NCI-H1105 (cell line): ENCODE measurements at places on chromosomes 12 and 14.
A peak's percentile ranks its signal among the peaks of the same experiment; 100 is the strongest.

- DNase-seq: no peak
These were observed 17.5 kb downstream of the AQP6 start for GRCh38 chr12:49990273-49990672.

DNA sequence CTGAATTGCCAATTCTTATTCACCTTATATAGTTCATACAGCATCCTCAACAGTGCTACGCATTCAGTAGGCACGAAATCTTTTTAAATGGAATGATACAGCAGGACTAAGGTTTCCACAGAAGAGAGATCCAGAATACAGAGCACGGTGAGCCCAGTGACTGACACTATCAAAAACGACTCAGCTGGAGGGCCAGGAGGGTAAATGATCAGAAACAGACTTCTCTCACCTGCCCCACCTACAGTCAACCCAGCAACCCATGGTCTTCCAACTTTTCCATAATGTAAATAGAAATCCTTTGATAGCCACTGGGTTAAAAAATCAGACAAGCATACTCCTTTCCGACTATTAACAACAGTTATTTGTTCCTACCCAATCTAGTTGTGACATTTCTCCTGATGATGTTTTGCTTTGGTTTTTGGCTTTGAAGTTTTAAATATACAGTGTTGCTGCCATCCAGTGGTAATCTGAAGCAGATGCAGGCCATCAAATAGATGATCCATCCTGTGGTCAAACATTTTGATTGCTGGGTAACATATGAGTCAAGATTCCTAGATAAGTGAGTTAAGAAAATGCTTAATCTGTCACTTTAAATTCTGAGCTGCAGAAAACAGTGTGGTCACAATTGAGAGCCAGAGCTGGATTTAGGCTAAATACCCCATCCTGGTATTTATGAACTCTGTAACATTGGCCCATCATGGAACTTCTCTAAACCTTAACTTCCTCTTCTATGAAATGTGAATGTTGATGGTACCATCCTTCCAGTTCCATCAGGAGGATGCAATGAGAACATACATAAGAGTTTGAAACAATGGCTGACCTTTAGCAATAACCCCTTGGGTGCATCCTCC lies 42.0 kb downstream of the GPHB5 start:
- DNase-seq: peak; percentile 68

- no peak for DNase-seq
These were observed 48.4 kb upstream of the TMTC2 start for GRCh38 chr12:82638324-82638723.

DNA sequence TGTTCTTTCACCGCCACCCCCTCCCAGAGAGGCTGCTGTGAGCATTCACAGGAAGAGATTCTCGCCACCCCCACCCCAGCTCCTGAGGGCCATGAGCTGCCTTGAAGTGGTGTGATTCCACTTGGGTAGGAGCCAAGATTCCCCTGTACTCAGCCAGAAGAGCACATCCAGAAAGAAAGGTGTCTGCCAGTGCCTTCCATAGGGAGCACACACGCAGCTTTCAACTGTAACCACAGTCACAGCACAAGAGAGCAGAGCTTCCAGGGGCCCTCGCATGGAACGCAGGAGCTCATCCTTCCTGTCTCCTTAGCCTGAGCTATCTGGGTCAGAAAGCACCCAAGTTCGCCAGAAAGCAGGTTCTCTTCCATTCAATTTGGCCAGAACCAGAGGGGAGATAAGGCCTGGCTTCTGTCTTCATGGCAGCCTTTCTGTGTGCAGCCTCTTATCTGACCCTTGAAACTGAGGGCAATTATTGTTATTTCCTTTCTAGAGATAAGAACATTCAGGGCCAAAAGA lies 66.6 kb upstream of the SCN8A start:
- no peak for DNase-seq

DNA sequence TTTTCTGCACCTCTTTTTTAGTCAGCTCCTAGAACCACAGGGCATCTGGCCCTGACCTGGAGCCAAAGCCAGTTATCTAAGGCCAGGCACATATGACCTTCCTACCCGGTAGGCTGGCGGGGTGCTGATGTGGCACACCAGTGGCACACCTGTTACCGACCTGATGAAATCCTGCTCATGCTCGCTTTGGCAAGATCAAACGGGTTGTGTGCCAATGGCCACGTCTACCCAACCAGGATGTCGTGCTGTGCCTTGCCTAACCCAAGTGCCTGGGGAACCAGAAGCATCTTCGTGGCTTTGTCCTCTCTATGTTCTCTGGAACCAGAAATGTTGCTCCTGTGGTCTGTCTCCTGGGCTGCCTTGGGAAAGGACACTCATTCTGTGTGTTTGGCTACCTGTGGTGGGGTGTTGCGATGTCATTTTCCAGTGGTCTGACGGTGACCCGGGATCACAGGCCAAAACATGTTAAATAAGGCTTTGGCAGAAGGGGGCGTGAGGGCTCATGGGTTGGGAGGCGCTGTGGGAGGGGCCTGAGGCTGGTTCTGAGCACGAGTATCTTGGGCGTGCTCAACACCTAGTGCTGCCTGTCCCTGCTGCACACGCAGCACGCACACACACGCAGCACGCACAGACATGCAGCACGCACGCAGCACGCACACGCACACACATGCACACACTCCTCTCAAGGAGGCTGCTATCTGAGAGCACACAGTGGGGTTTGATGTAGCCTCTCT lies 27.9 kb downstream of the CCNK start:
- no peak for DNase-seq

- DNase-seq: no peak
These were observed 85.9 kb downstream of the FBXW8 start for GRCh38 chr12:116996621-116997020.

DNA sequence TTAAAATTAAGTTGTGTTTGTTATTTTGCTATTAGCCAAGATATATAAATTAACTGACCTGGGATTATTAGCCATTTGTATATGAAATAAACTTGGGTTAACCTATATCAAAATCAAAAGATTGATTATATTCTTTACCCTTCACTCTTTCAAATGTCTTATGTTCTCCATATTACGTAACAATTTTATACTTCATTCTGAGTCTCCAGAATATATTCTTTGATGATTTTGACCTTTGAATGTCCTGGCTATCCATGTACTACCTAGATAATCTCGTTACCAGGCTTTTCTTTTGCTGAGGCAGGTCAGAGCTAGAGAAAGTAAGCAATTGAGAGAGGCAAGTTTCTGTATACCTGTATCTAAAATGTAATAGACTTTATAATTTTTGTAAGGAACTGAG lies 3.6 kb downstream of the PPM1A start:
- no peak for DNase-seq

DNA sequence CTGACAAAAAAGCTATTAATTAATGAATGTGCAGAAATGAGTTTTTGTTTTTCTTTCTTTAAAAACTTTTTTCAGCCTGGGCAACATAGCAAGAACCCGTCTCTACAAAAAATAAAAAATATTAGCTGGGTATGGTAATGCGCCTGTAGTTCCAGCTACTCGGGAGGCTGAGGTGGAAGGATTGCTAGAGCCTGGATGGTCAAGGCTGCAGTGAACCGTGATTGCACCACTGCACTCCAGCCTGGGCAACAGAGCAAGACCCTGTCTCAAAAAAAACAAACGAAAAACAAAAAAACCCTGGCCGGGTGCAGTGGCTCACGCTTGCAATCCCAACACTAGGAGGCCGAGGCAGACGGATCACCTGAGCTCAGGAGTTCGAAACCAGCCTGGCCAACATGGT lies 7.9 kb downstream of the GIT2 start:
- DNase-seq: no peak

DNA sequence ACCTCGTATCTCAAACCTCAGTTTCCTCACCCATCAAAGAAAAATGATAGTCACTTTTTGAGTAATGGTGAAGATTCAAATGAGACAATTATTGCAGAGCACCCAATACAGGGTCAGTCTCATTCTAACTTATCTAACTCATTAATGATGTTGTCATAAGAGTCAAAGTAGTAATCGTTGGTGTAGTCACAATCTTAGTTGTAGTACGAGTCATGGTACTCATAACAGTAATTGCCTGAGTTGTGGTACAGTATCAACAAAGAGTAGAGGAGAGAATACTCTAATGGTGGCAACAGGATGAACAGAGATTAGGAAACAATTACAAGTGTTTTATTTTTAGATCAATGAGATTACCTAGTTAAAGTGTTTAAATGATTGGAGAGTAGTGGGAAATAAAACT lies 93.6 kb upstream of the TMTC2 start:
- no peak for DNase-seq

DNA sequence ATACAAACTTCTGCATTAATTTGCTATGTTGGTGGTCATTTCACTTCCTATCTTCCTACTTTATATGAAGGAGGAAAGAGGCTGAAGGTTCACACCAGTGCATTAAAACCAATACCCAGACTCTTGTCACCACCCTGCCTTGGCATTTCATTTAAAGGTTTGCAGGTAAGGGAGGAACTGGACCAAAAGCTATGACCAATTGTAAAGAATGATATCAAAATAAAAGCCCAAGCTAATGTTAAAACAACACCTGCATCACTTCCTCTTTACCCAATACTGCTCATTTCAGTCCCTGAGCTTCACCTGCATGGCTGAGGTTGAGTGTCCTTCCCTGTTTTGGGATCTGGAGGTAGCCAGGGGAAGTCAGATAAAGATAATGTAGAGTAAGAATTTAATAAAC lies 47.2 kb upstream of the TMEM233 start:
- no peak for DNase-seq

DNA sequence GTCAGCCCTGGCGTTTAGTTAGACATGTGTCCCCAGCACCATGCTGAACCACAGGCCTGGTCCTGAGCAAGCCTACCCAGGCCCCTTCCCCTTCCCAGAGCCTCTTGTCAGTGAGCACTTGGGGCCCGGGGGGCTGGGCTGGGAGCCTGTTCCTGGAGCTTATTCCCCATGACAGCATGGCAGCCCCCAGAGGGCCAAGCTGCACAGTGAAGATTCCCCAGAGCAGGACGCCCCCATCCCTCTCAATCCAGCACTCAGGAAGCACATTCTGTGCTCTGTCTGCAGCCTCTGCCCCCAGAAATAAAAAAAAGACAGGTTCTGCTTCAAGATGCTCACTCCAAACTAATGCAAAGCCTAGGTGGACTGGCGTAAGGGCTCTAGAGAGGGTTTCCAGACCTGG lies 117.3 kb downstream of the LGMN start:
- no peak for DNase-seq

- DNase-seq: no peak
These were observed 4.0 kb downstream of the MYL2 start for GRCh38 chr12:110916295-110916875.

GRCh38 chr12:22810036-22810435 lies 185.1 kb downstream of the ETNK1 start:
- no peak for DNase-seq

- no peak for DNase-seq
These were observed 241.4 kb downstream of the BMP4 start for GRCh38 chr14:53715193-53715721.

DNA sequence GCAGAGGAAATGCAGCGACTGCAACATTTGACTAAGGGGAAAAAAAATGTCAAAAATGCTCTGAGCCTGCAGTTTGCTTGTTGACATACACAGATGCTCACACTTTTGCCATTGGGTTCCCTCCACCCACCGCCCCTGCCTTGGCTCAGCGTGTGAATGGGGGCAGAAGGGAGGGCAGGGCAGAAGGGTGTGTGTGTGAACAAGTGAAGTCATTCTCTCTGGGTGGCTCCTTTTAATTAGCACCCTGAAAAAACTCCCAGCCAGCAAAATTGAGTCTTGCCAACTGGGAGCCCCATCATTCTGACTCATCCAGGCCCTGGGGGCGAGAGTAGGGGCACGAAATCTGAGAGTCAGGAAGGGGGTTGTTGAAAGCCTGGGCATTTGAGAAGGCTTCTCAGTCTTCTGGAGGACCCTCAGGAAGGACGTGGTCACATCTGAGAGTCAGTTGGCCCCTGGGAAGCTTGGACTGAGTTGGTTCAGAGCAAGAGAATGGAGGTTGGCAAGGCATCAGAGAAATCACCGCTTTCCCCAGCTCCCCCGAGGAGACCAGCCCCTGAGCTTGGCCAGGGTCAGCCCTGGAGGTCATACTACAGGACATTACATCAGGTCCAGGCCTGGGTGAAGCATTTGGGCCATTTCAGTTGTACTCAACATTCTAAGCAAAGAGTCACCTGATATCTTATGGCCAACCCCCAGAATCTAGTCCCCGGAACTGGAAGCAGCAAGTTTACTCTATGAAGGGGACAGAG lies 22.7 kb upstream of the KRT78 start:
- DNase-seq: no peak

GRCh38 chr12:50246873-50247612 lies 36.3 kb downstream of the LIMA1 start:
- DNase-seq: no peak

- DNase-seq: no peak
These were observed 87.4 kb downstream of the ATF7IP start for GRCh38 chr12:14452865-14453264.
